ENCODE measurements at places on chromosomes 2 and 18.

- H3K27me3 ChIP-seq, result no peaks in the 10 kb centered on the region
- H3K4me3 ChIP-seq, result no peak overlapping the region
- no peaks in the 10 kb centered on the region for H3K4me1 ChIP-seq
- no peak overlapping the region for H3K27ac ChIP-seq
- no peaks in the 10 kb centered on the region for H3K36me3 ChIP-seq
Measured at GRCh38 chr2:44840503-44840850, 101.0 kb upstream of the SIX3 start.

- no peak overlapping the region for H3K27ac ChIP-seq
- H3K4me3 ChIP-seq, result no peak overlapping the region
- no peaks in the 10 kb centered on the region for H3K27me3 ChIP-seq
- peaks cover 8% of the 10 kb centered on the region for H3K4me1 ChIP-seq
- H3K36me3 ChIP-seq, result no peaks in the 10 kb centered on the region
- no peak for DNase-seq
Measured at GRCh38 chr2:223097888-223098383, 45.9 kb downstream of the KCNE4 start.

DNA sequence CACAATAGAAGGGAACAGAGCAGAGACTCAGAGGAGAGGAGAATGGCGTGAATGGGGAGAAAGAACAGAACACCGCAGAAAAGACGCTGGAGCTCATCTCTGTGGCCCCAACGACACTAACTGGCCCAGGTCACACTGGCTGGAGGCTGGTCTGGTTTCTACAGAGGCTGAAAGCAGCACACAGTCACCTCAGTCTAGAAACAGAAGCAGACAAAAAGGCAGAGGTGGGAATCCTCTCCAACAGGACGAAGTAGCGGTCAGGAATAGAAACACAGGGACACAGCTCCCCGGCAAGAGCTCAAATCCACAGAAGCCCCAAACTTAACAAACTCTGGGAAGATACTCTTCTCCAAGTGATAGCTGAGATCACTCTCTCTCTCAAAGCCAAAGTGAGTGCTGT is 9.2 kb downstream of the SLC66A2 start:
- no peaks in the 10 kb centered on the region for H3K36me3 ChIP-seq
- no peak for DNase-seq
- no peaks in the 10 kb centered on the region for H3K4me1 ChIP-seq
- no peak overlapping the region for H3K4me3 ChIP-seq

- DNase-seq, result no peak
- H3K36me3 ChIP-seq, result no peaks in the 10 kb centered on the region
- H3K4me1 ChIP-seq, result peaks cover 5% of the 10 kb centered on the region
- no peak within 1 kb of the TSS for H3K27ac ChIP-seq
Measured at GRCh38 chr2:241776336-241777169, at the start of gene GAL3ST2. GAL3ST2 (plus strand) TSS chr2:241776822; CDS start chr2:241776956, 134 bp downstream.

DNA sequence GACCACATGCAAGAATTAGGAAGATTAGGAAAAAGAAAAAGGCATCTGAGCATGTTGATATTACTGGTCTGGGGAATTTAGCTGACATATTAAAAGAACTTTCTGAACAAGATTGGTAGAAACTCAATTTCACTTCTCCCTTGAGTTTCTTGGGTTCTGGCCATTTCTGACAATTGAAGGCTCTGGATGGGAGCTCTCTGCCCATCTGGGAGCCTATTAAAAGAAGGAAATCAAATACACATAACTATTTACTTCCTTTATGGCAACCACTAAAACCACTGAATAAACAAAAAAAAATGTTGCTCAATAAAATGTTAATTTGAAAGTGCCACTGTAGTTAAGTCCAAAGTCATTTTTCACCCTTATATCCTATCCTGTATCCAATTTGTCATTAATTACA is 216.8 kb upstream of the HNMT start:
- no peak overlapping the region for H3K4me3 ChIP-seq
- H3K27me3 ChIP-seq, result no peaks in the 10 kb centered on the region
- DNase-seq, result no peak
- H3K4me1 ChIP-seq, result no peaks in the 10 kb centered on the region
- no peaks in the 10 kb centered on the region for H3K36me3 ChIP-seq

DNA sequence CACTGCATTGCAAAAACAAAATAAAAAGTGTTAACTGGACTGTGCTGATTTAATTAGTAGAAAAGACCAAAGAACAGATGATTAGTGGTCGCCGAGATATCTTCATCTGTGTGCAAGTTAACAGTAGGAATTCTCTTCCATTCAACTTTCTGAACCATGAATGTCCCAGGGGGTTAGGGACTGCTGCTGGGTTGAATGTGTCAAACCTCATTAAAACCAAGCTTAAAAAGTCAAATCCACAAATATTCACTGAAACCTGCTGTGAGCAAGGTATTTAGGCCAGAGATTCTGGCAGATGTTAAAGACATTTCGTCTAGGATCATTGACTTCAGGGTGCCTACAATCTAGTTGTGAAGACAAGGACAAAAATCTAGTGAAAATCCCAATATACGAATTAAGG is 58.7 kb downstream of the STPG4 start:
- no peaks in the 10 kb centered on the region for H3K4me1 ChIP-seq
- H3K27me3 ChIP-seq, result no peaks in the 10 kb centered on the region
- no peaks in the 10 kb centered on the region for H3K36me3 ChIP-seq
- no peak overlapping the region for H3K4me3 ChIP-seq

DNA sequence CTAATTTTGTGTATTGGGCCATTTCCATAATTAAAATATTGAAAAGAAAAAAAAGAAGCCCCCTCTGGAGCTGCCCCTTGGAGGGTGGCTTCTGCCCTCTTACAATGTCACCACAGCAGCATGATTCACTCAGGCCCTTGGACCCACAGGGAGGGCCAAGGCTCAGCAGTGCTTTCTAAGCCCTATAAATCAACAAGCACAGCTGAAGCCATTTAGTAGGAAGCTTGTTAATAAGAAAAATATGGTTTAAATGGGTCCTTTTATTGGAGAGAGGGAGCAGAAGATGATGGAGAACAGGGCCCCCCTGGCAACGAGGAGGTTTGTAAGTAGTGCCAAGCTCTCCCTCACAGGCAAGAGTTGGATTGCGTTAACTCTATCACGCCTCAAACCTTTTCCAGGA is 107.6 kb upstream of the FZD7 start:
- no peak overlapping the region for H3K27ac ChIP-seq
- no peaks in the 10 kb centered on the region for H3K27me3 ChIP-seq
- peaks cover 6% of the 10 kb centered on the region for H3K4me1 ChIP-seq
- no peak overlapping the region for H3K4me3 ChIP-seq

DNA sequence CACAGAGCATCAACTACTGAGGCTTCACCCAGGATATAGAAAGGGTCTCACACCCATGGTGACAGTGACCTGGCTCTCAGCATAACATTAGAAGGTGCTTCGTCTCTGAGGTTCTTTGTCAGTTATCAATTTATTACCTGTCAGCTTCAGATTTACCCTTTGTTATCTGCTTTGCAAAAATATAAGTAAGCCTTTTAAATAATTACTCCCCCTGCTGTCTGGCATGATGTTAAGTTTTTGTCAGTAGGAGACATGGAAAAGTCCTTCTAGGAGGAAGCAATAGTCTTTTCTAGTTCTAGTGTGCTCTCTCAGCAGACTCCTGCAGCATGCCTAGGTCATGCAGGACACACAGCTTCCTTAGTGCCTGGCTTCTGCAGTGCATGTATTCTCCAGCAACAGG is 149.9 kb downstream of the RDH14 start:
- H3K36me3 ChIP-seq, result no peaks in the 10 kb centered on the region
- H3K4me3 ChIP-seq, result no peak overlapping the region
- H3K27me3 ChIP-seq, result no peaks in the 10 kb centered on the region
- no peaks in the 10 kb centered on the region for H3K4me1 ChIP-seq

DNA sequence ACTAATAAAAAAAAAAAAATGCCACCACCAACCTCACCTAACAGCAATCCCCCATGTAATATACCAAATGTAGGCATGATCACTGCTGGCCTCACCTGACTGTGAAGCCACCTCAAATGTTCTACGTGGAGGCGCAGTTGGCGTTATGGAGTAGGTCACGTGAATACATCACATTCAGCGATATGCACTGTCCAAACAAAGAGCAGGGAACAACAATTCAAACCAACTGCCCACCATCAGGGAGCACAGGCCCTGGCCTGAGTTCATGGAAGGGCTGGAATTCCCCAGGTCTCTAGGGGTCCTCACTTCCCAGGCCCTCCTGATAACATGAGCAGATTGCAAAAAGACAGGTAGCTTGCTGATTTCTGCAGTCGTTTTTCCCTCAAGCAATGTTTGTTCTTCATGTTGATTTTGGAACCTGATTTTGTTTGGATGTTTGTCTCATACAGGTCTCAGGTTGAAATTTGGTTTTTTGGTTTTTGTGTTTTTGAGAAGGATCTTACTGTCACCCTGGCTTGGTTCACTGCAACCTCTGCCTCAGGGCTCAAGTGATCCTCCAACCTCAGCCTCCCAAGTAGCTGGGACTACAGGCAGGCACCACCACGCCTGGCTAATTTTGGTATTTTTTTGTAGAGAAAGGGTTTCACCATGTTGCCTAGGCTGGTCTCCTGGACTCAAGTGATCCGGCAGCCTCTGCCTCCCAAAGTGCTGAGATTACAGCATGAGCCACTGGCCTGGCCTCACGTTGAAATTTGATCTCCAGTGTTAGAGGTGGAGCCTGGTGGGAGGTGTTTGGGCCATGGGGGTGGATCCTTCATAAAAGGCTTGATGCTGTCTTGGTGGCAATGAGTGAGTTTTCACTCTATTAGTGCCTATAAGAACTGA is 15.5 kb downstream of the TBC1D8 start:
- no peaks in the 10 kb centered on the region for H3K4me1 ChIP-seq
- no peak overlapping the region for H3K4me3 ChIP-seq
- H3K27me3 ChIP-seq, result no peaks in the 10 kb centered on the region
- no peak for DNase-seq

DNA sequence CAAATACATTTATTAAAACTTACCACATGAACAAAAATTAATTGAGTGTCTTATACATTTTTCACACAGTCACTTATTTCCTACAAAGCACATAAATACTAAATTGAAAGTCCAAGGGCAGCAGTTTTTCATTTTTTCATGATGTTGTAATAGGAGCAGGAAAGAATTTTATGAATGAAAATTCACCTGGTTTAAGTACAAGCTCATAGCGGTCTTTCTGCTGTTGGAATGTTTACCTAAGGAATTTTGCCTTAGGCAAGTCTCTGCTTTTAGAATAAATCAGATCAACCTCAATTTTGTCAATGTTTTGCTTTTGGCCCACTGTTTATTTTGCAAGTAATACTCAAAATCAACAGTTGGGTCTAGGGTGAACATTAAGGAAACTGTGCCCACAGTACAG is 40.0 kb downstream of the ETAA1 start:
- no peaks in the 10 kb centered on the region for H3K36me3 ChIP-seq
- no peak overlapping the region for H3K4me3 ChIP-seq
- no peaks in the 10 kb centered on the region for H3K27me3 ChIP-seq
- H3K27ac ChIP-seq, result no peak overlapping the region
- no peak for DNase-seq
